Activated T-helper 17 cell treated with anti-CD3 and anti-CD28 coated beads, Interleukin-2, amount 50 U/mL, for 72 hours (primary cell): ENCODE measurements at places on chromosomes 3 and 15. TPM values are rescaled to one million over a fixed set of nuclear protein-coding genes. Genes with fewer than 3 reads are reported as not detected.

Gene FAM174B
- 5.7 TPM for total RNA-seq

GRCh38 chr3:29644956-29645636 lies 364.2 kb downstream of the RBMS3 start:
- ATAC-seq, result no peak

DNA sequence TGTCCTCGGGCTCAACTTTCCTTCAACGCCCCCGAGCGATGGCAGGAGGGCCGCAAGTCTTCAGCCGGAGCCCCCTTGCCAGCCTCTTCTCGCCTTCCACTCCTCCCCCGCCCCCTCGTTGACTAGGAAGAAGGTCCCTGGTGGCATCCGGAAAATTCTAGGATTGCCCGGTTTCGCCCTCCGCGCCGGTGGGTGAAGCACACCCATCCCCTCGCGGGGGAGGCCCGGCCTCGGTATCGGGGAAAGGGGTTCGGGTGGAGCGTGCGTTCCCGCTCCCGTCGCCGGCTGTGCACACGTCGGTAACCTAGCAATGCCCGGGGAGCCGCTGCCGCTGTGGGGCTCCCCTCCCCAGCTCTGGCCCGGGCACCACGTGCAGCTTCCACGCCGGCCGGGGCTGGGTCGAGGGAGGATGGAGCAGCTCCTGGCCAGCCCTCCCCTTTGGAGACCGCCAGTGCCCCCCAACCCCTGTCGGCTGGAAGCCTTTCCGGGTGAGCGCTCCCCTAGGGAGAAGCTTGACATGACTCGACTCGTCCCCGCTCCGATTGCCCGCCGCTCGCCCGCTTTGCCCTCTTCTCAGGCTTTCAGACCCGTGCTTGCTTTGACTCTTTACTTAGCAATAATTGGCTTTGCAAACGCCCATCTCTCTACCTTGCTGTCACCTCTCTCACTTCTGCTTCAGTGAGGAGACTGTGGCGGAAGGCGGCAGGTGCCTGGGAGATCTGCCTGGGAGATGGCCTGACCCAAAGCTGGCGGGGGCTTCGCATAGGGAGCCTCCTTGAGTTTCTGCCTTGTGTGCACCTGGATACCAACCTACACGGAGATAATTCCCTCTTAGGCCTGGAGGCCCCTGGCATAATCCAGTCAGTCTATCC lies 1.3 kb downstream of the CACNA1D start:
- ATAC-seq, result no peak

DNA sequence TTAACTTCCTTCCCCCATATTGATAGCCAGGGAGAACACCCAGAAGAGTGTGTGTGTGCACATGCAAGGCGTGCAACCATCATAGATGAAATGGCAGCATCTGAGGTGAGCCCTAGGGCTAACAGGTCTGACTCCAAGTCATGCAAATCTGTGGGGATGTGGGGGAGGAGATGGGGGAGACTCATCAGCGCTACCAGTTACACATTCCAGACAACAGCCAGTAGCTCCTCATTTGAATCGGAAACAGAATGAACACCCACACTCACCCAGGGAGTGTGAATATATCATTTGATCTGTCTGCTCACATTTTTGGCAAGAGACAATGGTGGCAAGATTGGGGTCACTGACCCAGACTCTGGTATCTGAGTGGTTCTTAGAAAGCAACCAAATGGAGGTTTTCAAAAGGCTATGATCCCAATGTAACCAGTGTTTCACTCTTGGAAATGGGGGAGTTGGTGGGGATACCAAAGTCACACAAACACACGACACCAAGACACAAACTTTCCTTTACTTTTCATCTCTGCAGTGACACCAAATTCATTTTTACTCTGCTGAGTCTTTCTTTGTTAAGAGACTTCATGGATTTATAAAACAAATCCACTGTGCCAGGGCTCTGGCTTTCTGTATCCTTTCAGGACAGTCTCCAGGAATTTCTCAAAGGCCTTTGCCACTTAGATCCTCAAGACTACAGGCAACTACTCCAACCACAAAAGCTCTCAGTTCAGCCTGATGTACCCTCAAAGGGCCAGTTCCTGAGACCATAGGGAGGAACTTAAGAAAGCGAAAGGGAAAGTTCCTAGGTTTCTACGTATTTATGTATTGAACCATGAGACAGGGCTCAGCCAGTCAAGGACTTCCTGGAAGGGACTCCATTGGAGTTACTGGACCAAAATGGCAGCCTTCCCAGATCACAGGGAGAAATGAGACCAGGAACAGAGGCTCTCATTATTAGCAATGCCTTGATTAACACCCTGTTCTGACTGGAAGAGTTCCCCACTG lies 2.2 kb downstream of the CDCP1 start:
- ATAC-seq, result peak; percentile 32

- peak; percentile 63 for ATAC-seq
Measured at GRCh38 chr3:45760878-45761711, 35.2 kb downstream of the SLC6A20 start.

DNA sequence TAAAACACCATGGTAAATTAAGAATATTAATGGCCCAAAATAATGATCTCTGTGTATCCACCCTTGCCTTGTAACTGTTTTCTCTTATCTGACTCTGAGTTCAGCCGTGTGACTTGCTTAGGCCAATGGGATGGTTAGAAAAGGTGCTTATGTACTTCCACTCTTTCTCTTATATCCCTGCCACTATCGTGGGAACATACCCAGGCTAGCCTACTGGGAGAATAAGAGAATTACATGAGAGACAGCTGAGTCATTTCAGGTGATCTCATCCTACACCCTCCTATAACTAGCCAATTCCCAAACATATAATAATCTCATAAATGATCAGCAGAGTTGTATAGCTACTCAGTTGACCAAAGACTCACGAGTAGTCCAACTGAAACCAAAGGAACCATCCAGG lies 98.3 kb upstream of the ABI3BP start:
- ATAC-seq, result no peak
